NCI-H2029 (cell line): ENCODE measurements at places on chromosomes 12 and 14.

- DNase-seq = no peak
Measured at GRCh38 chr14:92397150-92397952, 74.4 kb downstream of the SLC24A4 start.

DNA sequence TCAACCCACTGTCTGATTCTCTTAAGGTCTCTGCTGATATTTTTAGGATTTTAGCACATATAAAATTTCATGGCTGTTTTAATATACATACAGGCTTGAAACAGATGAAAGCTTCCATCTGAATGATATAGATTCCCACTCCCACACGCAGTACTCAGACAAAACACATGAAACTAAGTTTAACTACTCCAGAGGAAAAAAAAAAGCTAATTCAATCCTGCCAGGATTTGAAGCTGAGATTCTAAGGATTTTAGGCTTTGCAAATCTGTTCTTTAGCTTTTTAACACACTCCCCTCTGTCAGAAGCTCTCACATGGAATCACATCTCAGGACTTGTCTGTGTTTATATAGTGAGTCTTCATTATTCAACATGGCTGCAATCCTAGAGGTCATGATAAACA, 217.3 kb downstream of the BCAT1 start:
- no peak for DNase-seq

DNA sequence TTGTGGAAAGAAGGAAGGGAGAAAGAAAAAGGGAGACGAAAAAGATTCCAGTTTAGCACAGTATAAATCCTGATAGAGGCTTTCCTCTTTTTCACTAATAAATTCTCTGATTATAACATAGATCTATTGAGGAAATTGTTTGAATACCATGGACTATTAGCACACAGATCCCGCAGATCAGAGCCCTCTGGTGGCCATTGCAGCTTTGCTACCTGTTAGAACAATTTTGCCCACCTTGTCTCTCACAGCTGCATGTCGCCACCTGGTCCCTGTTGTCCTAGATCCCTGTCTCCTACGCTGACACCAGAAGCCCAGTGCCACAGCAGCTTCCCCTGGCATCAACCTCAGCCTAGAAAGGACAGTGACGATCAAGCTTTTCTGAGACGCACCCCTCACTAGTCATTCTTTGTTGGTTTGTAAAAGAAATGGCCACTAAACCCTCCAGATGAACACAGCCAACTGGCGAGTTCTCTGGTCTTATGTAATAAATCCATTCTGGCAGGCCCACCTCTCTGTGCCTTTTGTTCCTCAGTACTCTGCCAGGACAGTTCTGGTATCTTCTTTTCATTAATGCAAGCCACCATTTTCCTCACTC, 9.9 kb downstream of the GPHB5 start:
- DNase-seq = no peak

- DNase-seq = no peak
Measured at GRCh38 chr12:89358805-89359204, 6.5 kb upstream of the DUSP6 start.

GRCh38 chr12:60475825-60476224, 880.0 kb downstream of the SLC16A7 start:
- DNase-seq = no peak

GRCh38 chr14:85293612-85294234, 236.2 kb upstream of the FLRT2 start:
- DNase-seq = no peak

DNA sequence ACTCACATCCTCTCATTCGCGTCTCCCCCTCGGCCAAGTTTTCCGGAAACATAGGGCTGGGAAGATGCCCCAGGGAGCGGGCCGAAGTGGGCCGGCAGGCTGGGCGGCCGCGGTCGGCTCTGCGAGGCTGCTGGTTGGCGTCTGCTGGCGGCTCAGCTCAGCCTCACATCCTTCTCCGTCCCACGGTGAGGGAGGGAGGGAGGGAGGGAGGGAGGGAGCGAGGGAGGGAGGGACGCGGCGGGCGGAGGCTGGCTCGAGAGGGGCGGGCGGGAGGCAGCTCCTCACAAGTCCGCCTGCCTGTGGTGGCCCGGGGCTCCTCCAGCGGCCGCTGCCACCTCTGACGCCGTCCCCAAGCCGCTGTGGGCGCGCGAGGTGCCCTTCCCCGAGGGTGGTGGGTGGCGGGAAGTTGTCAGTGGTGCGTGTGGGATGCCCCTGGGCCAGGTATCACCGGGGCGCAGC, 93.8 kb downstream of the RFLNA start:
- DNase-seq = peak; percentile 81

DNA sequence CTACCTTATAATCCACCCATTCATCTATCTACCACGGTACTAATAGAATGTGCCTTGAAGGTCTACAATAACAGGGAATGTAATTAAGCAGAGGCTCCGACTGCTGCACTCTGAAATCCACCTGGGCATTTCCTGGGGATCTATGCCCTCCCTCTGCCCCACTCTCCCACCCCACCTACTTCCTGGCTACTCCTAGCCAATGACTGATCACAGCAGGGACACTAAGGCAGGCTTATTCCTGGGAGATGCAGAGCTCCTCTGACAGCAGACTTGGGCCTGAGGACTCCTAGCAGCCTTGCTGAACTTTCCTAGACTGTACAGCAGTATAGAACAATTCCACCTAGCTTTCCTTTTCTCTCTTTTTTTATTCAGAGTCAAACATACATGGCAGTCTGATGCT, 91.1 kb upstream of the DHRS4 start:
- DNase-seq = no peak

DNA sequence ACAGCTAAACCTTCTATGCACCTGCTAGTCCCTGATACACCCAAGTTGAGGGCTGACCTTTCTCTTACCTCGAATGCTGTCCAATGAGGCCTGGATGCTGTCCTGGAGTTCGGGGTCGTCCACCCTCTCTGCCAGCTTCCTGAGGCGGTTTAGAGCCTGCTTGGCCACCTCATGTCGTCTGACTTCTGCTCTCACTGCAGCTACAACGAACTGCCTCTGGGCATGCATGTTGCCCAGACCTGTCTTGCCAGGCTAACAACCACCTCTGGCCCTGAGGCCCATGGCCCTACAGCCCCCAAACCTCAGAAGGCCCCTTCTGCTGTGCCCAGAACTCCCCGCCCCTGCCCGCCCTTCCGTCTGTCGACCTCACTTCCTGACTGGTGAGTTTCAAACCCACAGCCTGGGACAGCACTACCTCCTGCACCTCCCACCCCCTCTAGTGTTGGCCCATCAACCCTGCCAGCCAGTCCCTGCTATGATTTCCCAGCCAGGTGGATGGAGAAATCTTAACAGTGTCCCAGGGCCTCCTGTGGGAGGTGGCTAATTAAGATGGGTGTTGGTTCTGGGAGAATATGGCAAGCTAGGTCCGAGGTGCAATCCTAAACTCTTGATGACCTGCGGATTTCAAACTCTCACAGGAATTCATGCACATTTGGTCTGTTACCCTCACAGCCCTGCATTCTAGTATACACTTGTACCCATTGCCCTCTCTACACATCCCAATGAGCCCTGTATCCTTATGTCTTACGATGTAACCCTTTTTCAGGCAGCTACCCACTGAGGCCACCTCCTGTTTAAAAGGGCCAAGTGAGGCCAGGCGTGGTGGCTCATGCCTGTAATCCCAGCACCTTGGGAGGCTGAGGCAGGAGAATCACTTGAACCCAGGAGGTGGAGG, 2.7 kb upstream of the TSPAN31 start:
- no peak for DNase-seq

GRCh38 chr12:67969134-67969802, 20.0 kb upstream of the IFNG-AS1 start:
- no peak for DNase-seq

DNA sequence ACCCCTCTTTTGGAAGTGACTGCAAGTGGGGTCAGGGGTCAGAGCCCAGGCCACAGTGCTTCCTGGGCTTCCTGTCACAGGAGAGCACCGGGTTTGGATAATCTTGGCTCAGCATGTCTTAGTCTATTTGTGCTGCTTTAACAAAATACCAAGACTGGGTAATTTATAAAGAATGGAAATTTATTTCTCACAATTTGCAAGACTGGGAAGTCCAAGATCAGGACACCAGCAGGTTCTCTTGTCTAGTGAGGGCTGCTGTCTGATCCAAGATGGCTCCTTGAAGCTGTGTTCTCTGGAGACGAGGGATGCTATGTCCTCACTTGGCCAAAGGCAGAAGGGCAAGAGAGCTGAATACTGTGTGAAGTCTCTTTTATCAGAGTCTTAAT, 74.1 kb downstream of the RIN3 start:
- DNase-seq = no peak

GRCh38 chr14:57420986-57421385, 30.6 kb downstream of the NAA30 start:
- no peak for DNase-seq

DNA sequence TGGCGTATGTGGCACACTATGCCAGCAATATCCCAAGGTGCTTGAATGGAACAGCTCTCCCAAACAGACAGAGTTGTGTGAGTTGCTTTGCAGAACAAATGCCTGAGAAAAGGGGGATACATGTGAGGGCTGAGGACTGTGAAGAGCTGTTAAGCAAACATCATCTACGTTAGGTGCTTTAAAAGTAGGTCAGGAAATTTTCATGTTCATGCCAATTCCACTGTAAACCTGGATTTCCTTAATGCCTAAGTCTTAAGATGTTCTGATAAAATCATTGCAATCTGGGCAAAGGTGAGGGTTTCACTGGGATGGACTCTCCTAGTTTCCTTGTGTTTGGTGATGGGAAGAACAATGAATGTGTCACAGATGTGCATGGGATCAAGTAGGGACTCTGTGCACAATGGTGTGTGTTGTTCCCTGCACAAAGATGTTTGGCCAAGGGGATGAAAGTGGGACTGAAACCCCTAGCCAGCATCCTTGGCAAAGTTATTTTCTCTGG, 227.9 kb downstream of the KTN1 start:
- no peak for DNase-seq

- no peak for DNase-seq
Measured at GRCh38 chr12:90653040-90653439, 301.9 kb downstream of the CCER1 start.

DNA sequence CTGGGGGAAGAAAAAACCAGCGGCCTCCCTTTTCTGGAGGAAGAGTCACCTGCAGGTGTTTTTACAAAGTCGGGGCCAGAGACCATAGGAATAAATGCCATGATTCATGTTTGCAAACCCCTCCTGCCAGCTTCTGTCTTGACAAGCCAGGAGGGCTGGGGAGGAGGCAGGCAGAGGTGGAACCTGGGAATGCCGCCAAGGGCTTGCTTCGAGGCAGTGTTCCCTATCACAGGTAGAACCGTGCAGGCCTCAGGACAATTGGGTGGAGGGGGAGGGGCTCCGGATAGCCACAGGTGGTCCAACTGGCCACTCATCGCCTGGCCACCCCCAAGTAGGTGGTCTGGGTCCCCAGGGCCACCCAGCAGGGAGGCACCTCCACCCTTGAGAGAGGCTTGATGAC, 14.2 kb upstream of the DLK1 start:
- peak; percentile 58 for DNase-seq

DNA sequence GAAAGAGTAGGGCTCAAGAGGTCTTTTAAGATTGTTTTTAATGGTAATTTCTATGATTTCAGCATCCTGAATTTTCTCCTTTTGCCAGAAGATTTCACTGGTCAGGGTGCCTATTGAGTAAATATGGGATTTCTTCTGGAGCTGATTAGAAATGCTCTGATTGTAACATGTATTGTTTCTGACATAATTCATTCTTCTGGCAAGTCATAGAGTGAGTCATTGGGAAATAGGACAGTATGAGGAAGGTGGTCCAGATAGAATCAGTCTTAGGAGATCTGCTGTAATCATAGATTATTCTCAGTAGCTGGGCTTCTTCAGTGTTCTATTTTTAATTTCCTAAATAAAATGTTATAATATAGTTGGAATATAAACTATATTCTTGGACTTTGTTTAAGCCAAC, 182.0 kb upstream of the NAV3 start:
- DNase-seq = no peak

DNA sequence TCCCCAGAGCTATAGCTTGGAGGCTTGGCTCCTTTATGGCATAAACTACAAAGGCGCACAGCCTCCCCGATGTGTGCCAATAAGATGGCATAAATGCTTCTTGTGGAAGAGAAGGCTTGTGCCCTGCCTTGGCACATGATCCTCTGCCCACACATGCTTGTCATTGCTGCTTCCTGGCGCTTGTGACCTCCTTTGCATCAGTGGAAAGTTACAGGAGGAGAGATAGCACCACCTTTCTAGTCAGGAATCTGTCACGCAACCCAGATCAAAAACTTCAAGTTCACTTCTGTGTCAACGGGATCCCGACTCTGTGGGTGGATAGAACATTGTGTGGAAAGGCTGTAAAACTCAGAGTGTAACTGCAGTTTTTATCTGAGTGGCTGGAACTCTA, 183.8 kb upstream of the HIF1A start:
- DNase-seq = no peak

- DNase-seq = no peak
Measured at GRCh38 chr14:78319406-78319805, 149.2 kb downstream of the NRXN3 start.

DNA sequence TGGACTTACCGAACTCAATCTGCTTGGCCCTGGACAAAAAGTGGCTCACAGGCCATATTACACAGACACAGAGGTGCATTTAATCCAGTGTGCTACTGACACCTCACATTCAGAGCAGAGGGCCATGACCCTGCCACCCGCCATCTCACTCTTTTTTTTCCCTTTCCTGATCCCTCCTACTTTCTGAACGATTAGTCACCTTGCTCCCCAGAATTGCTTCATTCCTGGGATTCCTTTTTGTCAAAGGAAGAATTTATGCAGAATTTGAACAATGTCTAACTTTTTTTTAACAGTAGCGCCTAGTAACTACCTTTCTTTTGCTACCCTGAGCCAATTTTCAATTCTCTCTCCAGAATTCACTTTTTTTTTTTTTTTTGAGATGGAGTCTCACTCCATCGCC, 4.6 kb downstream of the PKP2 start:
- no peak for DNase-seq

DNA sequence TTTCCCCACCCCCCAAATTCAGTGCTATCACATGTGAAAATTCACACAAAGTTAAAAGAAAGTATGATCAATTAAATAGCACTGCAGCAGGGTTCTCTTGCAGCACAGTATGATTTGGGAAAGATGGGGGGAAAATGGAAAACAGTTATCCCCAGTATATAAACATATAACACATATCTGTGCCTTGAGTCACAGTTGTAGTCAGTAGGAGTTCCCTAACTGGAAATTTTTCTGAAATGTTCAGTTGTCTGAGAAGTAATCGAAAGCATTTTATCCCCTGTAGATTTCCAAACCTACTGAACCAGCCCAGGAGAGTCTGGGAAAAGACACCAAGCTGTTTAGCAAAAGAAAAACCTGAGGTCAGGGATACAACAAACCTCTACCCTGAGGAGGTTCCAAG, 47.0 kb downstream of the C12orf50 start:
- no peak for DNase-seq

DNA sequence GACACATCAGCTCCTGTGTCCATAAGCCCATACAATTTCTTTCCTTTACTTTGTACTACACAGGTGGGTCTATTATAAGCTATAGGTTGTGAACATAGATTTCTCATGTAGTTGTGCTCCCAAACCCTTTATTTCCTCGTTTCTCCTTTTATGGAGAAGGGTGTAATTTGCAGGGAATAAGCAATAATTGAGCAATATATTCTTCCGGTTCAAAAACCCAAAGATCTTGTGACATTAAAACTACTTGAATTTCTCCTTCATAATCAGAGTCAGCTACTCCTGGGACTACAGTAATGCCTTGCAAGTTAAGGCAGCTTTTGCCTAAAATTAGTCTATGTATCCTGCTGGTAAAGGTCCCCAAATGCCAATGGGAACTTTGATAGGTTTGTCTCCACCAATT, 19.1 kb upstream of the MAPKAPK5 start:
- no peak for DNase-seq

- DNase-seq = no peak
Measured at GRCh38 chr12:92905258-92905810, 23.8 kb downstream of the EEA1 start.

- DNase-seq = no peak
Measured at GRCh38 chr12:41106315-41106714, 81.8 kb upstream of the PDZRN4 start.

GRCh38 chr12:75716291-75717025, 205.0 kb upstream of the KRR1 start:
- DNase-seq = no peak
